ENCODE measurements at places on chromosomes 12 and 14.

DNA sequence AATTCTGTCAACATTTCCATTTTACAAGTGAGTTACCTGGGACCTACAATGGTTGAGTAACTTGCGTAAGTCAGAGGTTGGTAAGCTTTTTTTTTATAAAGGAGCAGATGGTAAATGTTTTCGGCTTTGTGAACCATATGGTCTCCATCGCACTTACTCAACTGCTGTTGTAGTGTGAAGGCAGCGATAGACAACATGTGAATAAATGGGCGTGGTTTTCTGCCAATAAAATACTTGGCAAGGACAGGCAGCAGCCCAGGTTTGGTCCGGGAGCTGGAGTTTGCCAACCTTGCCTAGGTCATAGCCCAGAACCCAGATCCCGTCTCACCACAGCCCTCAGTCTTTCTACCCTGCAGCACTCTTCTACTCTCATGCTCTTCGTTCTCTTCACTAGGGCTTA is 6.3 kb downstream of the DDX55 start:
- no peak for DNase-seq

- no peak for DNase-seq
Observed at GRCh38 chr14:53237488-53237887, 84.4 kb upstream of the DDHD1 start.

- DNase-seq: no peak
Observed at GRCh38 chr12:121145221-121145620, 12.5 kb downstream of the P2RX7 start.

DNA sequence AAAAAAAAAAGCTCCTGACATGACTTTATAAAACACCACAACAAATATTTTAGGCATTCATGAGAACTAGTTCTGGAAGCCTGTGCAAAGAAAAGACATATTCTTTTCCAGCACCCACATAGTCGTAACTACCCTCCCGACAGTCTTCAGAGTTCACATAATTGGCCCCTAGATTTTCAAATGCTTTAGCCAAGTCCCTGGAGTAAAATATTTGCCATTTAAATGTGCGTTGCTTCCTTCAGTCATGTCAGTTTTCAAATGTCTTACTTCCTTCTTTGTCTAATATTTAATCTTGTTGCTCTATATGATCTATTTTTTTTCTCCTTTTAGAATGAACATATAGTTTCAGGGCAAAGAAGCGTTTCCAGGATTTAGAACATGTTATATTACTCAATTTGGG is 66.8 kb upstream of the KRAS start:
- no peak for DNase-seq

GRCh38 chr14:23174296-23175184 is 8.9 kb downstream of the SLC7A8 start:
- DNase-seq: no peak

- DNase-seq: no peak
Observed at GRCh38 chr14:33103966-33104365, 165.3 kb downstream of the NPAS3 start.

GRCh38 chr12:94648578-94648977 is 1.8 kb downstream of the TMCC3 start:
- DNase-seq: no peak

DNA sequence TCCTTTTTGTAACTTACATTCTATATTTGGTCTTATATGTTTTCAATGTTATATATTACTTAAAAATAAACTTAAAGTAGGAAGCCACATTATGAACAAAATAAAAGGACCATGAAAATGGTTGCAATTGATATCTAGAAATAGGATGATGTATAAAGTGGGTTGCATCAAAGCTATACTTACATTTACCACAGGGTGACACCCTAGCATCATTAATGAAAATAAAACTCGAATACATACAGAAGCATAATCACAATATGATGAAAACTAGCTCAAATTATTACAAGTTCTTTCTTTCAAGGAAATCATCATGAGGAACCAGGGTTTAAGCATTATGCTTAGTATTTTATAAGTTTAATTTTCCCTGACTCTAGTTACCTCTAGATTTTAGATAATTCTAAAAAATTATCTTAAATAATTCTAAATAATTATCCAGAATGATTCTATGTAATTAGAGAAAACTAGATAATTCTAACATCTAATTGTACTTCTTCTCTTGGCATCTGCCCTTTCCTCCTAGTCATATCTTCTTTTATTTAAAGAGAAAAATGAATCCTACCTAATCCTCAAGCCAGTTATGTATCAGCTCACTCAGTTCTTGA is 31.2 kb downstream of the TAS2R7 start:
- DNase-seq: peak; percentile 58

- DNase-seq: peak; percentile 59
Observed at GRCh38 chr12:68374307-68374982, 42.3 kb upstream of the MDM1 start.

DNA sequence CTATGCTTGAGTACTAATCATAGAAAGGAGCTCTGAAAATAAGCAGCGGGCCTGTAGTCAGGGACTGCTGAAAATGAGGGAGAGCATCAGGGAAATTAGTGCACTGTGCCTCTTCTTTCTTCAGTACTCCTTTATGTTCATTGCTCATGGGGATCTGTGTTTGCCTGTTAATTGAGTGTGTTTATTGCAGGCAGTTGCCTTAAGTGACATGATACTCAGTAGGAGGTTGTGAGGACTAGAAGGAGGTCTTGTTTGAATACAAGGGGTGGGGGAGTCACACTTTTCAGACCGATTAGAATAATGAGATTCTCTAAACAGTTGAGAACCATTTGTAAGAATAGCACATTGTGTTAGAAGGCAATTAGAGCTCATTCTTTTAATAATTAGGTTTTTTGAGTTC is 102.6 kb upstream of the SLCO1C1 start:
- no peak for DNase-seq

DNA sequence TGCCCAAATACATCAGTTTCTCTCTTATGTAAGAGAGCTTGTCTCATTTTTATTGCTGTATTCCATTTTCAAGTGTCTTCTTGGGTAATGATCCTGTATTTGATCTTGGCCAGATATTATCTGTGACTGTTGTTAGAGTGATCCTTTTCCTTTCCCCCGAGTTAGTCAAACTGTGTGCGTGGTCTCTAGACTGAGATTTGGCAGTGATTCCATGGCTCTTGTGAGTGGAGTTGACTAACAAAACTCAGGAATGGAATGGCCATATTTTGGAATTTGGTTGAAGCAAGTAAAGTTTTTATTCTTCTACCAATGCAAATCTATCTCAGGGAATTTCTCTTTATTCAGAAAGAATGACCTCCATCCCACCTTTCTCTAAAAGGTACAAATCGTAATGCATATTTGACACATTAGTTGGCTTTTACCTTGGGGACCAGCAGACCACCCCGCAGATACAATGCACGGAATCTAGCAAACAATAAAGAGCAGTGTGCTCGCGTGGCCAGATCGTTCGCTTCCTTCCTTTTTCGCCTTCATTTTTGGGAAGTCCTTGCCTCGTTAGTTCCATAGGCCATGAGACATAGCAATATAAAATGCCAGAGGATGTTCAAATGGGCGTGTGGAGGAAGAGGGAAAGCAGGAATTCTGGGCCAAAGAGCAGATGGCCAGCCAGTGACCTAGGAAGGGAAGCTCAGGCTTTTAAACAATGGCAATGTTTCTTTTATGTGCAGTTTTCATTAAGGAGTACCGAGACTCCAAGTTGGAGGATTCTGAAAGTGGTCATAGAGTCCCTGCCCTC is 24.4 kb downstream of the ETV6 start:
- DNase-seq: no peak

- no peak for DNase-seq
Observed at GRCh38 chr14:23432102-23432925, 3.1 kb downstream of the MYH7 start.

DNA sequence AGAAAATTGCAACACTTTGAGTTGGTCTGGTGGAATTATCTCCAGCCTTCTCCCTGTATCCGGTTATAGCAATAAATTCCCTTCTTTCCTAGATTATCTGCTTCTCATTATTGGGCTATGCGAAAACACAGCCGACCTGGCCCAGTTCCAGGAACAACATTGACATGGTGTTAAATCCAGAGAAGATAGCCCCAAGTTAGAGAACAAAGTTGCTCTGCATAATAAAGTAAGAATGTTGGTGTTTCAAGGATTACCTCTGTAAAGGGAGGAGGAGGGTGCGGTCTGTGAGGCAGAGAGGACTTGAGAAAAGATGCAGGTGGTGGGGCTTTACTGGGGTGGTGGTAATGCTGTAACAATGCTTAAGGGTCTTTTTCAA is 12.1 kb downstream of the TCL1A start:
- no peak for DNase-seq

- DNase-seq: no peak
Observed at GRCh38 chr12:102950107-102950949, 7.1 kb upstream of the ASCL1 start.

DNA sequence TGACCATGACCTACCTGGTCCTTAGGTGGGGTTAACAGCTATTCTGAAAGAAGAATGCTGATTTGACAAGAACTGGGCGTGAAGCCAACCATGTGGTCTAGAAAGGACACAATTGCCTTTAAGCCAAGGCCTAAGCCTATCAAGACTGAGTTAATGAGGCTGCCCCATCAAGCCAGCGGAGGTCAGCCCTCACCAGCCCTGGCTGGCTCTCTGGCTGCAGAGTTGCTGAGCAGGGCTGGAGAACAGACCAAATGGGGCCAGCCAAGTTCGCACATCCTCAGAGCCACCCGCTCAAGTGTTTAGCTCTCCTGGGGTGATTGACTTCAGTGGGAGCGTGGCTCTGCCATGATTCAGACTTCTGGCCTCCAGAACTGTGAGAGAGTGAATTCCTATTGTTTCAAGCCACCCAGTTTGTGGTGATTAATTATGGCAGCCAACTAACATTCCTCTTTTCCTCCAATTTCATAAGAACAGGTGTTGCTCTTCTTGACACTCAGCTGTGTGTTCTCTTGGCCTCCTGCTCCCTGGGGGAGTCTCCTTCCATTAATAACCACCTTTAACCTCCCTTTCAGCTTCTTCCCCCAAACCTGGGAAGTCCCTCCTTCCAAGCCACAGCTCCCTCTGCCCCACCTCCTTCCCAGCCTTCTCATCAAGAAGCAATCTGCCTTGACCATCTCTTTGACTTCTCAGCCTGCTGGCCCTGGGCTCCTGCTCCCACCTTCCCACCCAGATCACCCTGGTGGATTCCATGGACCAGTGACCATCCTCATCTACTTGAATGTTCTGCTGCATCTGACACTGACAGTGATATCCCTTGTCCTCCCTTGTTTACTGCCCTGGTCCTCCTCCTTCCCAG is 5.3 kb upstream of the SERPINA5 start:
- DNase-seq: no peak

DNA sequence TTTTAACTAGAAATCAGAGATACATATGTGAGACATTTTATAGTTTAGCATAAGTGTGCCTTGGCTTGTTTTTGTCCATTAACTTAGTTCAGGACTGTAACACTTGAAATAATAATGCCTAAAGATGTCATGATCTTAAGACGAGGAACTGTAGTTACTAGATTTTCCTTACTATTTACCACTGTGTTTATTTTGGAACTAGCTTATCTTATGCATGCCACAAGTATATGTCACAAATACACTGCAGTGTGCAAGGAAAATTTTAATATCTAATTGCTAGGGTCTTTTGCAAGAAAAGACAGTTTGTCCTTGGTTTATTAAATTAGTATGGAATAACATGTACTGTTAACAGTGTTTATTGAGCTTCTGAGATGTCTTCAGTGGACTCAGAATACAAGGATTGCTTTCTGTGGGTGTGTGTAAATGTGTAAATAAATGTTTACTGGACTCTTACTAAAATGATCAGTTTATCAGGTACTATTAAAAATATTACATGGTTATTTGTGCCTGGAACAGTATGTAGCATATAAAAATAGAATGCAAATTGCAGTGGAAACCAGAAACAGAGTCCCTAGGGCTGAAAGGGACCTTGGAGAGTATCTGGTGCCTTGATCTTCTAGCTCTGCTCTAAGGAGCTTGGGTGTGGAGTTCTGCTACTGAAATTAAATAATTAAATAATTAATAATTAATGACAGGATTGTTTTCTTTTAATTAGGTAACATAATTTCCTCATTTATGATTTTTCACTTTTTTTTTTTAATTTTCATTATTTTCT is 58.1 kb downstream of the FGD4 start:
- no peak for DNase-seq

- DNase-seq: no peak
Observed at GRCh38 chr12:56718149-56718548, 7.0 kb downstream of the NACA start.

- DNase-seq: no peak
Observed at GRCh38 chr12:22312336-22312735, 22.2 kb downstream of the ST8SIA1 start.

GRCh38 chr12:51399891-51400290 is 8.7 kb upstream of the GALNT6 start:
- no peak for DNase-seq

DNA sequence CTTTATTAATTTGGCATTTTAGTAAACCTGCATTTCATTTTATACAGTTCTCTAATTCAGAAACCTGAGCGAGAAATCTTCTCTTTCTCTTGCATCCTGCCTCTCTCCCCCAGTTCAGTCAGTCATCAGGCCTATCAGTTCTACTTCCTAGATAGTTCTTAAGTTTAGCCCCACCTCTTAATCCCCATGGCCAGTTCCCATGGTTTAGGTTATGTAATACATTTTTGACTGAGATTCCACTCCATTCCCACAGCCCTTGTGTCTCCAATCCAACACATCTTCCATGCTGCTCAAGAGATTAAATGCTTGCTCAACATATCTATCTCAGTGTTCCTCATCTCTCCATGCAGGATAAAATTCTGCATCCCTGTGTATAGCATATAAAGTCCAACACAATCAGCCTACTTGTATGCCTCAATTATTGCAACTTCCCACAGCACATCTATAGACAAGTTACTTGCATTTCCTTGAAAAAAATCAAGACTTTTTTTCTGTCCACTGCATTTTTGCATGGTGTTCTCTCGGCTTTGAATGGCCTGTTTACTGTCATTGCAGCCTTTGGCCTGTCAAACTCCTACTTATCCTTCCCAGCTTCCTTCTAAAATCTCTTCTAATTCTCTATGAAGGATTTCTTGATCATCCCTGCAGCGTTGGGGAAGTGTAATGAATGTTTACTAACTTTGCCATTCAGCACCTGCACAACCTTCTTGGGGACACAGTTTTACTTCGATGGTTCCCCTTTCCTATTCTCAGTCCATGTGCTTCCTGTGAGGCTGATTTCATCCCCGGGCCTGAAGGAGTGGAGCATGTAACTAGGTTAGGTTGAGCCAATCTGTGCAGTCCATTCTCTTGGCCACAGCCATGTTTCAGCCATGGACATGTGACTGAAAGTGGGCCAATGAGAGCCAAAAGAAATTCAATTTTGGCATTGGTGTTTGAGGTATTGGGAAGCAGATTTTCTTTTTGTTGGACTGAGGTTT is 80.8 kb downstream of the DACT1 start:
- no peak for DNase-seq

- DNase-seq: no peak
Observed at GRCh38 chr12:89663577-89664357, 44.9 kb downstream of the ATP2B1 start.

DNA sequence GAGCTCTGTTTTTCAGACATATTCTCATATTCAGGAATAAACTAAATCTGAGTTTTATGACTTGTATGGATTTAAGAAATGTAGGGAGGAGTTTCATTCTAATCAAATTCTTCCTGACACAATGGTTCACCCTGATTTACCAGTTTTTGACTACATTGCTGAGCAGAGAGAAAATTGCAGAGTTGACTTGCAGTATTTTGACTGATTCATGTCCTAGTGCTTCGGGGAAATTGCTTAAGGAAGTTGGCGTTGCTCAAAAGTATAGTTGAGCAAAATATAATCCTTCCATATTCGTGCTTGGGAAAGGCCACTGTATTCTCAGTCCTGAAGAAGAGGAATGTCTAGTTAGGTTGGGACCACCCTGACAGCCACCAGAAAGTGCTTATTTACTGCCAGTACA is 1.3 kb upstream of the TWF1 start:
- no peak for DNase-seq

- no peak for DNase-seq
Observed at GRCh38 chr14:32762886-32763285, 175.8 kb upstream of the NPAS3 start.
